ENCODE measurements at places on chromosomes 7 and 10.

GRCh38 chr10:110414548-110415309 is 83.0 kb upstream of the DUSP5 start:
- peak; percentile 99 for DNase-seq

DNA sequence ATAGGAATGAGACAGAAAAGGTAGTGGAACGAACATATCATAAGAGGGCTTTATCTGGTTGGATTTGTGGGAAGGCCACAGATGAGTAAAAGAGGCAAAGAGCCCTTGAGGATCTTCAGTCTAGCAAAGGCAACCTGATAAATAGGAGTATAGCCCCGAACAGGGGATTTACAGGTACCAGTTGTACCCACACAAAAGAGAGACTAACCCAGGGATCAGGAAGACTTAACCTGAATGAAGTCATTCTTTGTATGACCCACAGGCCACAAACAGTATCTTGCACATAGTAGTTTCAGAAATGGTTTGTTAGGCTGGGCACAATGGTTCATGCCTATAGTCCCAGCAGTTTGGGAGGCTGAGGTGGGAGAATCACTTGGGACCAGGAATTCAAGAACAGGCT is 208.2 kb downstream of the ARHGAP21 start:
- DNase-seq, result no peak

DNA sequence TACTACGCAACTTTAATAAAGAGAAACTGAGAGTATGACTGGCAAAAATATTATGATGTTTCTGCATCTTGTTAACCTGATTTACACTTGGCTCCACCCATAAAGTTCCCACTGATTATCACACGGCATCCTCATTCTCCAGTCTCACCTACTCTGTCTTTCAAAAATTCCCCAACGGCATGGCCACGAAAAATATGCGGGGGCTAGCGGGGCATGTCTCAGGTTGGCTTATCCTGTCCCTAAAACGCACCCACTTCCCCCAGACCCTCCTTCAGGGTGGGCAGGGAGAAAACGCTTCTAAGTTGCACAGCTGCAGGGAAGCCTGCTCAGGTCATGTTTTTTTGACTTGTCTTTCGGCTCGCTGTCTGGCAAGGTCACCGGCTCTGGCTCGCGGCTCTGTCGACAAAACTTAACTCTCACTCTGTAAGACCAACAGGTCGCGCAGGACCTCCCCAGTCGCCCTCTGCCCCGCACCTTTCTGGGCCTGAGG is 3.8 kb downstream of the CDK6 start:
- DNase-seq, result peak; percentile 27

GRCh38 chr7:138999414-138999813 is 18.2 kb upstream of the KIAA1549 start:
- DNase-seq, result no peak

GRCh38 chr10:84541289-84541637 is 212.9 kb downstream of the CCSER2 start:
- no peak for DNase-seq

GRCh38 chr7:1054438-1054837 is 10.1 kb downstream of the GPR146 start:
- DNase-seq, result no peak

DNA sequence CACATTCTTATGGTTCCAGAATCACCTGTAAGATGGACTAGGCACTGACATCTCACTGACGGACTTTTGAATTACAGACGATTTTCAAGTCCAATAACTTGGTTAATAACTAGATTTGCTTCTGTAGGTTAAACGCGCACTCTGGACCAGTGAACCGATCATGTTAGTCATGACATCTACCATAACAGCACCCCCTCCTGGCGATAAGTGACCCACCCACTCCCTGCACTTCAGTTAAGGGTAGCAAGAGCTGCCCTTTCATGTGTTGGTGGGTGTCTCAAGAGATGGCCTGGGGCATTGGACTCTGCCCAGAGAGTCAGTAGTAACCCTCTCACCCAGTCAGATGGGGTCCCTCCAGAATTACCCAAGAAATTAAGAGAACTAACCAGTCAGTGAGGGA is 12.9 kb downstream of the GRM8 start:
- DNase-seq, result no peak

DNA sequence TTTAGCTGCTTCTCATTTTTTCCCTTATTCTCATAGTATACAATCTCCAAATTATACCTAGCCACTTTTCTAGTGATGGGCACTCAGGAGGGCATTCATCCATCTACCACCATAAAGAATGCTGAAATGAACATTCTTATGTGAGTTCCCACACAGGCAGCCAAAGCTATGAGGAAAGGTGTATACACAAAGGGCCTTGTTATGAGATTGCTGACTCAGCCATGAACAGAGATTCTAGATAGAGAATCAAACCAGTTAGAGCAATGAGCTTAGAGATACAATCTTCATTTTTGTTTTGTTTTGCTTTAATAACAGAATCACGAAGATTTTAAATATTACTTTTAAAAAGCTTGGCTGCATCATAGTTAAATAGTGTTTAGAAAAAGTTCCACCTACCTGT is 54.8 kb upstream of the TNKS2 start:
- no peak for DNase-seq

- no peak for DNase-seq
These were observed at the start of gene ELN for GRCh38 chr7:74027683-74028320. ELN (plus strand) TSS chr7:74028173; CDS start chr7:74028188, 15 bp downstream.

GRCh38 chr10:75122505-75122904 is 11.0 kb downstream of the SAMD8 start:
- DNase-seq, result no peak

DNA sequence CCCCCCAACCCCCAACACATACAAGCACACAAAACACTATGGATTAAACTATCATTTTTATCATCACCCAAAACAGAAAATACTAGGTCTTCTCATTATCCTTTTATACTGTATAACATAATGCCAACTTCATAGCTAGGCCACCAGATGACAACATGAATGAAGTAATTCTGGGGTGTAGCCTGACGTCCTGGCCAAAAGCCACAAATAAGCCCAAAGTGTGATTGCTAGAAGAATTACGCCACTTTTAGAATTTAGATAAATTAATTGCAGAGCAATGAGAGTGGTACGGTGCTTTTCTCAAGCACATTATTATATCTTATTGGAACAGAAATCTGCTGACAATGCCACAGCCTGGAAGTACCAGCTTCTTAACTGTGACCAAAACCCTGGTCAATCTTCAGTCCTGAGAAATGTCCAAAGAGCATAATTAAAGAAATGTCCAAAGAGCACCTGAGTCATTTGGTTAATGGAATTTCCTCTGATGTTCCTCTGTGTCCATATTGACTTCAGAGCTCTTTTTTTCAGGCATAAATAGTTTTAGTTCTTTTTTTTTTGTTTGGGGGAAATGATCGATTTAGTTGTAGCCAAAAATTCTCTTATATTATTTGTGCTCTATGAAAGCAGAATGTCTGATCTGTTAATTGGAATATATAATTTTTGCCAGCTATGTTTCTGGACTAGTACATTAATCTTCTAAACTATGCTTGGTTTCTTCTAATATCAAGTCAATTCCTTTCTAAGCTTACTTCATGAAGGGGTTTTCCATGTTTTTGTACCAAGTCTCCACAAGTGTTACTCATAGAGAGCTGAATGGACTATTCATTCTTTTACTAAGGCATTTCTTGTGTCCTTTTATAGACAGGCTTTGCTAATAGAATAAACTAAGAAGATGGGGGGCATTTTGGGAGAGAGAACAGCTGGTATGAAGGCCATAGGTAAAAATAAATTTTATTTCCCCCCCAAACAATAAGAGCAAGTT is 233.4 kb upstream of the SLC26A5 start:
- no peak for DNase-seq

DNA sequence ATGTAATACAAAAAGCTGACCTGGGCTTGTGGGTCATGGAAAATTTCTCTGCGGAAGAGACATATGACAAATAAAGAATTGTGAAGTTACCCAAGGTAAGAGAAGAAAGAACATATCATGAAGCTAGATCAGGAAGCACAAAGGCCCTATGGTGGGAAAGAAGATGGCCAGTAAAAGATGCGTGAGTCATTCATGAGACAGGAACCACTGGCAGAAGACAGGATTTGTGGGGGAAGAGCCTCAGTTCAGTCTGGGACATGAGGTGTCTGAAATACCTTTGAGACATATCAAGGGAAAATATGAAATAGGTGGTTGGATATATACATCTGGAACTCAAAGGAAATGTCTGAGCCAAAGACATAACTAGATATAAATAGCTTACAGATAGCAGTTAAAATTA is 27.7 kb upstream of the AMPH start:
- DNase-seq, result no peak

DNA sequence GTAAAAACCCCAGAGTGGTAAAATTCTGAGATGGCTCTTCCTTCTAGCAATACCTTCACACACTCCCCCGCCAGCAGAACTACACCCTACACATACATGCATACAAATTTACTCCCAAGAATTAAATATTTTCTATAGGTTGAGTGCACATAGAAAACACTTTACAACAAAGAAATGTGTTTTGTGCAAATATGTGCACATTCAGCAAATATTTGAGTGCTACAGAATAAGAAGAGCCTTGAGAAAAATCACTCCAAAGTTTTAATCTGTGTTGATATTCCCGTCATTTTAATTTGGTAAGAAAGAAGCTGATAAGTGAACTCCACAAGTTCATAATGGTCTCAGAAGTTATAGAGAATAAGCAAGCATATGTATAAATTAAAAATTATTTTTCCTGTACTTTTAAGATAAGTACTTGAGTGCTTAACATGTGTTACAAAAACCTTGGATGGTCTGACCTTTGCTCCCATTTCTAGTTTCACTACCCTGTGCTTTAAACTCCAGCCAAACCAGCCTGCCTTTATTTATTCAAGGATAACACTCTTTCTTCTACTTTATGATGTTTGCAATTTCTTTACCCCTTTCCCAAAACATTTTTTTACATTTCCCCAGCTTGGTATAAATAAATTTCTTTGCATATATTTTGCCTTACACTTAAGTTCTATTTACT is 733.5 kb upstream of the LRRTM3 start:
- no peak for DNase-seq

DNA sequence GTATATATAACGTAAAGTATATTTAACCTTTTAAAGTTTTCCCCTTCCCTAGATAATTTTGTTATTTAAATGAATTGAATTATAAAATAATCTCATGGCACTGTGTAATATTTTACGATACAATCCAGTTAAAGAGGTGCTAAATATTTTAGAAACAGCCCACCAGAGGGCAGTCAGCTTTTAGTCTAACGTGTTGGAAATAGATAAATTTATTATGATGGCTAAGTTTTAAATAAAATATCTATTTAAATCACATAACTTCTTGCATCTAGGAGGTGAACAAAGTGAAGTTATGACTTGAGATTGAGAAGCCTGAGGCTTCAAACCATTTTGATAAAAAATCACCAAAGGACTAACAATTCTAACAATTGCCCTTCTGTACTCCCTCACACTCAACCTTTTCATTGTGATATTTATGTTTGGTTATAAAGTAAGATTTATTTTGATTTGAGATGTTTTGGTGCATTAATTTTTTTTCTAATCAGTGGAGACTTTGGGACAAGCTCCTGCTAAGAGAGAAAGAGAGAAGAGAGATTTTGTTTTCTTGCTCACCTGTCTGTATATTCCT is 171.5 kb upstream of the SP4 start:
- DNase-seq, result peak; percentile 49

DNA sequence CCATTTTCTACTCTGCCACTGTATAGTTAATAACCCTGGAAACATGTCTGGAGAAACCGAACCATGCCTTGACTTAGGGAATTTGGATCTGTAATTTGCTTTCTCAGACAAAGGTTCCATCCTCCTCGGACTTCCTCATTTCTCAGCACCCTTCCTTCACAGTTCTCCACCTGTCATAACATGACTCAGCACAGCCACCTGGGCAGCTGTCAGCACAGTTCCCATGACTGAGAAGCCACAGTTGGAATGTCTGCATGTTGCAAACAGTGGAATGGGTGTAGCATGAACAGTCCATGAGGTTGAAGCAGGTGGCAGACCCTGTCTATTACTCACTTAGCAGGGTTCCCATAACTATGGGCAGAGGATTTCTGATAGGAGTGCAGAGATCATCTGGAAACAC is 634 bp upstream of the OR9A4 start:
- DNase-seq, result peak; percentile 79

DNA sequence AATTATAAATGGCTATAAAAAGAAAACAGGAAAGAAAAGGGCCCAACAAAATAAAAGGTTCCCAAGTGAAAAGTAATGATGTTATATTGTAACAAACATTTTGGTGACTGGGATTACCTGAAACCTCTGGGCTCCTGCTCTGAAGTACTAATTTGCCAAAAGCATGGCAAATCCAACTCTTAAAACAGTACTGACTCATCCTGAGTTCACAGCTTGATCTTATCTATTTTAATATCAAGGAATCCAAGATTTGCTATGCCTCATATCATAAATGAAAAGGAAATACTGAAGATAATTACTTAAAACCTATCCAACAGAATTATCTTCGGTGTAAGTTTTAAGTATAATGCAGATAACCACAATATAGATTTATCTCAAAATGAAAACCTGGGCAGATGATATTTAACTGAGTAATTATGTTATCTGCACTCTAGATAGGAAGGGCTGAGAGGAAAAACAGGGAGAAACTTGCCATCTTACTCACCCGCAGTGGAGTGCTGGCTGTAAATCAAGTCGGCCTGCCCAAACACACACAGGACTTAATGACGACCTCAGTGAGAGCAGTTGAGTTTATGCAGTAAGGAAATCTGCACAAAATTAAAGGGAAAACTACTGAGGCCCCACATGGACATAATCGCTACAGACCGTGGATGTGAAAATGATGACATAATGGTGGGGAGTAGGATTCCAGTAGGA is 48.4 kb downstream of the MPP7 start:
- DNase-seq, result no peak

- DNase-seq, result no peak
These were observed 582 bp downstream of the TPST1 start for GRCh38 chr7:66205741-66206090.

- DNase-seq, result no peak
These were observed 332.0 kb upstream of the GALNT17 start for GRCh38 chr7:70799841-70800405.

- DNase-seq, result peak; percentile 79
These were observed 77.9 kb downstream of the SNX10 start for GRCh38 chr7:26369593-26369992.

DNA sequence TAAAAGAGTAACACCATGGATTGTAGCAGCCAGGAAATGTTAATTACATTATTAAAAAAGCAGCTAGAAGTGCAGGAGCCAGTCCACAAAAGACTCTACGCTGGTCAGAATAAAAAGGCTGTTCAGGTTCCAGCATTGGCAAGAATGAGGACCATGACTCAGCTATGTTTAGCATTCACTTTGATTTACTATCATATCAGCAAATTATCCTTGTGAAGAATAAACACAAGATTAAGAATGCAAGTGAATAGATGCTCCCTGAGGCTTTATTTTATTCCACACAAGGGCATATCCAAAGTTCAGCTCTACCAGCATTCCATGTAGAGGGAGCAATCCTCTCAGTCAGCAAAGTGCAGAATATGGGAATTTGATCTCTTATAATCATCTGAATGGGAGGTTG is 13.6 kb downstream of the DGKB start:
- no peak for DNase-seq
